ENCODE measurements at places on chromosomes 16 and 17.
A peak's percentile ranks its signal among the peaks of the same experiment; 100 is the strongest.

- no peak for DNase-seq
These were observed 94.4 kb downstream of the CLEC16A start for GRCh38 chr16:11038777-11039176.

DNA sequence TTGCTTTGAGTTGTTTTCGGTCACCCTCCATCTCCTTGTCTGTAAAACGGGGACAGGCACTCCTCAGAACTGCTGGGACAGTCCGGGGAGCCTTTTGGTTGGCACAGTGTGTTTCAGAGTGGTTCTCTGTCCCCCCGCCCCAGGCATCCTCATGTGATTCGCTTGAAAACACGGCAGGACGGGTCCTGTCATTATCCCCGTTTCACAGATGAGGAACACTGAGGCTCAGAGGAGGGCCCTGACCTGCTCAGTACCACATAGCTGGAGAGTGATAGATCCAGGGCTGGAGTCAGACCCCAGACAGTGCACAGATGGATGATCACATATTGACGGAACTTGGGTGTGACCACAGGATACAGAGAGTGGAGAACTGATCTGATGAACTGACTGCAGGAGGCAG is 13.5 kb upstream of the ADGRG1 start:
- no peak for DNase-seq

GRCh38 chr17:79476074-79476652 is 134.7 kb downstream of the RBFOX3 start:
- no peak for DNase-seq

DNA sequence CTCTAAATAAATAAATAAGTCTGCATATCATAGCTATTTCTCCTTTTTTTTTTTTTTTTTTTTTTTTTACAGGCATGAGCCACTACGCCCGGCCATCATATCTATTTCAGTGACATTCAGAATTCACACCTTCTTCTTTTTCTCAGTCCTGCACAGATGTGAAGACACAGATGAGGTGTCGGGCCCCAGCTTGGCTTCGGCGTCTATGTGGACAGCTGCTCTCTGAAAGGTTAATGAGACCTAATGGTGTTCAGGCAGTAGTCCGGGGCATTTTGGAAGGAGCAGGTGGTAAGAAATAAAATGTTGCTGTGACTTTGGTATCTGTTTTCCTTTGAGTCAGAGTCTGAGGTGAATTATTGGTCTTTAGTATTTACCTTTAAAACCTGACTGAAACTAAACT is 23.6 kb downstream of the TANGO6 start:
- DNase-seq, result no peak

DNA sequence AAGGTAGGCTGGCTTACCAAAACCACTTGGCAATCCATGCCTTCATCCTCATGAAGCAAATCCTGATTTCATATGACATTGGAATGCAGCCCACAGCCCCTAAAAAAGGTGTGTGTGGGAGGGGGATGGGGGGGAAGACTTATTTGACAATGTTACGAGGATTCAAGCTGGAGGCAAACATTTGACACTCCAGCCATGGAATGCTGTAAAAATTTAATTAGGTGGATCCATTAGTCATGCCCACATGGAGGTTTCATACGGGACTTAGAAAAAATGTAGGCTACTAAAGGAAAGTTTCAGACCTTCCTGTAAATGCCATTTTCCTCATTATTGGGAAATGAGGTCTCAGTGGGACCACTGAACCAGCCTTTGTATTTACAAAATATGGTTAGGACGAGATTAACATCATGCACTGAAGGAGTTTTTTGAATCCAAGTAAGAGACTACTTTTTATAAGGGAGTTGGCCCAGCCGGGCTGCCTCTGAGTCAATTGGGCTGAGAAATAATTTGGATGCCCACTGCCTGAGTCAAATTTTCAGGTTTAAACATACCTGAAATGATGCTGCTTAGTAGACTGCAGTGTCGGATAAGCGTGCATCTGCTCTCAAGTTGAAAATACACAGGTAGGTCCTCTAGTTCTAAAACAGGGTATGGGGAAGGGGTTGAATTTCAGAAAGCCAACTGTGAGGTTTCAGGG is 44.6 kb upstream of the MAF start:
- no peak for DNase-seq

GRCh38 chr17:34580685-34581445 is 1.5 kb downstream of the TMEM132E start:
- DNase-seq, result no peak

DNA sequence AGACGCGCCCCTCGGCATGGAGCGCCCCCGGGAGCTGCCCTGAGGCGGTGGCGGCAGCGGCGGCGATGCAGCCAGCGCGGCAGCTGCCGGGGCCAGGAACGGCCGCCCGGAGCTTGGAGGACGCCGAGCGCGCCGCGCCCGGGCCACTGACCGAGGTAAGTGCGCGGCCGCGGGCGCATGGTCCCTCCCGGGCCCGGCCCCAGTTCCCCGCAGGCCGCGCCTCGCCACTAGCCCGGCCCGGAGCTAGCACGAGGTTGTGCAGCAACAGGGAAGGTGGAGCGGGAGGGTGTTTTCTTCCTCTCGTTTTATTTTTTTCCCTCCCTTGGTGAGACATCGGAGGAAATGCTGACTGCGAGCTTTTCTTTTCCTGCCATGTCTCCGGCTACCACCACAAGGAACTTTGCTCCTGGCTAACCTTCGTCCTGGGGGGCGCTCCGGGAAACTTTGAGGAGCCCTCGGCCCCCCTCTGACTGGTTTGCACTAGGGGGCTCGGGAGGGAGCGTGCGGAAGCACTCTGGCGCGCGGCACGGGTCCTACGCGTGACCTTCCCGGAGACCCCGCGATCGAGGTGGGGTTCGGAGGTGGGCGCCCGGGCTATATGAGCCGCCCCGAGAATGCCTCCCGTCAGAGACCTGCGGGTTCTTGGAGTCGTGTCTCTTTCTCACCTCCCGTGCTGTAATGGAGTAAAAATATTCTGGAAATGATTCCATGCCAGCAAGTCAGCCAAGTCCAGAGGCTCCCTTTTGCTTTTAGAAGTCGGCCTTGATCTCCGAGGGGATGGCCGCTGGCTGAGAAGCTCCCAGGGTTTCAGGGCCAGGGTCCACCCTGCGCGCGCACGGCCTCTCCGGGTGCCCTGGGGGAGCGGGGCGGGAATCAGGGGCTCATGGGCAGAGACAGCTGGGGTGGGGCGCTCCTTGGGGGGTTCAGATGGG is 868 bp downstream of the KCNJ12 start:
- peak; percentile 55 for DNase-seq
